ENCODE measurements at places on chromosomes 5 and 9.
A peak's percentile ranks its signal among the peaks of the same experiment; 100 is the strongest.

- H3K36me3 ChIP-seq: no peaks in the 10 kb centered on the region
- no peak overlapping the region for H3K27ac ChIP-seq
- DNase-seq: no peak
- H3K4me3 ChIP-seq: no peak overlapping the region
- H3K27me3 ChIP-seq: no peaks in the 10 kb centered on the region
Measured at GRCh38 chr5:58439094-58439644, 20.7 kb downstream of the PLK2 start.

GRCh38 chr9:124342402-124342775, 72.9 kb downstream of the PSMB7 start:
- no peaks in the 10 kb centered on the region for H3K27me3 ChIP-seq
- peaks cover 78% of the 10 kb centered on the region for H3K36me3 ChIP-seq
- H3K27ac ChIP-seq: peak overlapping the region; percentile 91
- H3K4me3 ChIP-seq: no peak overlapping the region
- peaks cover 20% of the 10 kb centered on the region for H3K4me1 ChIP-seq

GRCh38 chr9:133995012-133995896, 3.1 kb upstream of the VAV2 start:
- no peak for DNase-seq
- no peak overlapping the region for H3K4me3 ChIP-seq
- no peaks in the 10 kb centered on the region for H3K36me3 ChIP-seq
- no peak overlapping the region for H3K27ac ChIP-seq
- peaks cover 4% of the 10 kb centered on the region for H3K27me3 ChIP-seq

- H3K27ac ChIP-seq: no peak overlapping the region
- H3K27me3 ChIP-seq: peaks cover 2% of the 10 kb centered on the region
- no peak for DNase-seq
Measured at GRCh38 chr5:151219789-151220188, 4.1 kb downstream of the CCDC69 start.

- H3K4me1 ChIP-seq: no peaks in the 10 kb centered on the region
- H3K27me3 ChIP-seq: no peaks in the 10 kb centered on the region
- DNase-seq: no peak
- H3K27ac ChIP-seq: no peak overlapping the region
Measured at GRCh38 chr9:115799734-115800133, 353.9 kb upstream of the PAPPA start.

GRCh38 chr5:142902186-142902965, 132.2 kb downstream of the ARHGAP26 start:
- H3K4me1 ChIP-seq: peaks cover 12% of the 10 kb centered on the region
- H3K36me3 ChIP-seq: no peaks in the 10 kb centered on the region
- DNase-seq: no peak
- no peak overlapping the region for H3K27ac ChIP-seq
- H3K27me3 ChIP-seq: no peaks in the 10 kb centered on the region
- H3K4me3 ChIP-seq: no peak overlapping the region

DNA sequence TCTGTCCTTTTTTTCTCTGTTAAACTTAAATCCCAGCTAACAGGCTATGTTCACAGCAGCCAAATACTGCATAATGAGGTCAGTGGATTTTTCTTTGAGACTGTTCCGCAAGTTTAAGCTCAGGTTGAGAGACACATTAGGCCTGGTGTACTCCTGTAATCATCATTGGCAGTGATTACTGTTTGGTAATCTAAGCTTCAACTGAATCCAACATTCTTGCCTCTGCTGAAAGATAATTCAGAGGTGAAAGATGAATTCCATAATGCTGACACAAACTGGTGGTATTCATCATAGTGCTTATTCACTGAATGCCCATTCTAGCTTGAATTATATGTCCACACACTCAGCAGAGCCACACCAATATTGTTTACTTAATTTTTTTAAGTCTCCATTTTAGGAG, 108.5 kb downstream of the NFIB start:
- H3K4me1 ChIP-seq: no peaks in the 10 kb centered on the region
- DNase-seq: peak; percentile 82
- no peak overlapping the region for H3K4me3 ChIP-seq
- H3K36me3 ChIP-seq: no peaks in the 10 kb centered on the region
- no peaks in the 10 kb centered on the region for H3K27me3 ChIP-seq

- H3K27ac ChIP-seq: no peak overlapping the region
- DNase-seq: peak; percentile 2
- H3K27me3 ChIP-seq: no peaks in the 10 kb centered on the region
- no peaks in the 10 kb centered on the region for H3K36me3 ChIP-seq
- no peaks in the 10 kb centered on the region for H3K4me1 ChIP-seq
Measured at GRCh38 chr5:100634937-100635534, 99.9 kb downstream of the FAM174A start.

GRCh38 chr5:59864718-59865117, 28.8 kb downstream of the PDE4D start:
- H3K27ac ChIP-seq: no peak overlapping the region
- no peak for DNase-seq
- no peaks in the 10 kb centered on the region for H3K36me3 ChIP-seq
- H3K4me1 ChIP-seq: no peaks in the 10 kb centered on the region
- H3K27me3 ChIP-seq: no peaks in the 10 kb centered on the region
- H3K4me3 ChIP-seq: no peak overlapping the region

DNA sequence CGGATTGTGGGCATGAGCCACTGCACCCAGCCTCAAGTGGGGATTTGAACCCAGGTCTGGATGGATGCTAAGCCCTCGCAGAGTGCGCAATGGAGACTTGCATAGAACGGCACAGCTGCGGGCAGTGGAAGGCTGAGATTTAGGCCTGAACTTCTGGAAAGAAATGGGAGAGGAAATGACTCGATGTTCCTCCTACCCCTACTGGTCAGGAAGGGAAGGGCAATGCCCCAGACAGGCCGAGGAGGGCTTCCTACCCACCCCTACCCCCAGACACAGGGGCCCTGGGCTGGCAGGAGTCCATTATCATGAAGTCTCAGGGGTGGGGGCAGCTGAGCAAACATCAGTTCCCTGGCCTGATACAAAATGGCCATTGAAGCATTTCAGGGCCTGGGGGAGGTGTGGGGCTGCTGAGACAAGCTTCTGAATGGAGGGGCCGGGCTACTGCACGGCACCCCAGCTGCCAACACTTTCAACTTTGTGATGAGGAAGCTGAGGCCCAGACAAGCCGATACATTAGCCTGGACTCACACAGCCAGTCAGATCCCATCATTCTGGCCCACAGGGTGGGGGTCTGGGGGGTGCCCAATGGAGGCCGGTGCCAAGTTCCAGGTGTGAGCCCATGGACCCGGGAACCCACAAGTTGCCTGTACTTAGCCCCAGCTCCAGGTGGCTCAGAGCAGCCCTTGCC, 13.5 kb upstream of the WDR38 start:
- peak; percentile 30 for DNase-seq
- no peaks in the 10 kb centered on the region for H3K36me3 ChIP-seq
- no peak overlapping the region for H3K4me3 ChIP-seq
- H3K27me3 ChIP-seq: no peaks in the 10 kb centered on the region

DNA sequence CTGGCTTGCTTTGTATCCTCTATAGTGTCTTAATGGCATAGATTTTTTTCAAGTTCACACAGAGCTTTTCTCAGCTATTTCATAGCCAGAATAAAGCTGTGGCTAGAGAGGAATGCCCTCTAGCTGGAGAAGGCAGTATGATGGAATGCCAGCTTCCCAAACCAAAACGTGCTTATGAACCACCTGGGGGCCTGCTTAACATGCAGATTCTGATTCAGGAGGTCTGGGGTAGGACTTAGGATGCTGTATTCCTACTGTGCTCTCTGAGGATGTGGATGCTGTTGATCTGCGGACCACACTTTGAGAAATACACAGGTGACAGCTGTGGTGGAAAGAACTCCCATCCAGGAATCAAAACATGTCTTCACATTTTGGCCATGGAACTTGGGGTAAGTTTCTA, 49.9 kb upstream of the DPYSL3 start:
- H3K27ac ChIP-seq: no peak overlapping the region
- no peaks in the 10 kb centered on the region for H3K36me3 ChIP-seq
- H3K4me3 ChIP-seq: no peak overlapping the region
- H3K4me1 ChIP-seq: no peaks in the 10 kb centered on the region
- DNase-seq: no peak

DNA sequence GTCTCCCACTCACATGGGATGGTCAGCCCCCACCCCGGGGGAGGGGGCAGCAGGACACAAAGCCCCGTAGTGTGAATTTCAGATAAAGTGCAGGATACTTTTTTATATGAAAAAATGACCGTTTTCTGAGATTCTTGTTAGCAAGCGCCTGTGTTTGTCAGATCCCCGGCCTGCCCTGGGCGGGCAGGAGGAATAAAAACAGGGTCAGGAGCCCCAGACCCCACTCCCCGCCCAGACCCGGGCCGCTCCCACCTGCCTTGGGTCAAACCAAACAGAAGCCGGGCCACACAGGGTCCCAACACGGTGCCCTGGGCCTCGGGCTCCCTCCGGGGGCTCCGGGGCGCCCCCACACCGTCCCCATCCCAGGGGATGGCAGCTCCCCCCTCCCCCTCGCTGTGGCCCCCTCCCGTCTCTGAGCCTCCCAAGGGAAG, 13.5 kb upstream of the NRARP start:
- no peak overlapping the region for H3K27ac ChIP-seq
- H3K4me3 ChIP-seq: no peak overlapping the region
- 0 out of 2 replicates have a peak, but pooled peaks cover 2% of the 10 kb centered on the region for H3K4me1 ChIP-seq
- DNase-seq: no peak
- H3K36me3 ChIP-seq: no peaks in the 10 kb centered on the region

- no peaks in the 10 kb centered on the region for H3K4me1 ChIP-seq
- no peaks in the 10 kb centered on the region for H3K36me3 ChIP-seq
- no peak overlapping the region for H3K4me3 ChIP-seq
- no peak for DNase-seq
- H3K27me3 ChIP-seq: no peaks in the 10 kb centered on the region
Measured at GRCh38 chr5:175589714-175590113, 68.2 kb upstream of the HRH2 start.

DNA sequence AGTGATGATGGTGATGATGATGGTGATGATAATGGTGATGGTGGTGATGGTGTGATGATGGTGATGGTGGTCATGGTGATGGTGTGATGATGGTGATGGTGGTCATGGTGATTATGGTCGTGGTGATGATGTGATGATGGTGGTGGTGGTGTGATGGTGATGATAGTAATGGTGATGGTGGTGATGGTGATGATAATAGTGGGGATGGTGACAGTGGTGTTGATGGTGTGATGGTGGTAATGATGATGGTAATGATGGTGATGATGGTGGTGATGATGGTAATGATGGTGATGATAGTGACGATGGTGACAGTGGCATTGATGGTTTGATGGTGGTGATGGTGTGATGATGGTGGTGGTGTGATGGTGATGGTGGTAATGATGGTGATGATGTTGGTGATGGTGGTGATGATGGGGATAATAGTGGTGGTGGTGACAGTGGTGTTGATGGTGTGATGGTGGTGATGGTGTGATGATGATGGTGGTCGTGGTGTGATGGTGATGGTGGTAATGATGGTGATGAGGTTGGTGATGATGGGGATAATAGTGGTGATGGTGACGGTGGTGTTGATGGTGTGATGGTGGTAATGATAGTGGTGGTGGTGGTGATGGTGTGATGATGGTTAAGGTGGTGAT, 6.5 kb downstream of the STKLD1 start:
- no peak overlapping the region for H3K4me3 ChIP-seq
- H3K27ac ChIP-seq: no peak overlapping the region
- no peak for DNase-seq
- no peaks in the 10 kb centered on the region for H3K36me3 ChIP-seq
- no peaks in the 10 kb centered on the region for H3K27me3 ChIP-seq

GRCh38 chr5:72465601-72466563, 41.3 kb downstream of the ZNF366 start:
- DNase-seq: peak; percentile 75
- H3K36me3 ChIP-seq: no peaks in the 10 kb centered on the region
- H3K27ac ChIP-seq: no peak overlapping the region
- H3K4me1 ChIP-seq: peaks cover 6% of the 10 kb centered on the region

DNA sequence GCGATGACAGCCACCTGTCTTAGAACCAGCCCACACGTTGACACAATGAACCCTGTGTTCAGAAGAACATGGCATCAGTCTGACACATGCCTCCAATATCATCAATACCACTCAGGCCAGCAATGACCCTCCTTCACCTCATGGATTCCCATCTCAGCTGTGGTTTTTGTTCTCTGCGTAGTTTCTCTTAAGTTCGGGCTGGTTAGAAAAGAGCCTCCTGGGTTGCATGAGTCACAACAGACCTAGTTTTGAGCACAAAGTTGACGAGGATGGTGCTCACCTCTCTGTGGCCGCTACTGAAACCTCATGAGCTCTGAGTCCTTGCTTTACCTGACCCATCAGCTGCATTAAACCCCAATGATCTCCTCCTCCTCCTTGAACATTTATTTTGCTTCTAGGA, 299.9 kb downstream of the SPOCK1 start:
- no peak overlapping the region for H3K4me3 ChIP-seq
- H3K27me3 ChIP-seq: no peaks in the 10 kb centered on the region
- no peaks in the 10 kb centered on the region for H3K36me3 ChIP-seq
- H3K27ac ChIP-seq: no peak overlapping the region
- peak; percentile 17 for DNase-seq
- peaks cover 3% of the 10 kb centered on the region for H3K4me1 ChIP-seq

GRCh38 chr9:80175286-80176150, 603.8 kb downstream of the TLE4 start:
- H3K4me3 ChIP-seq: no peak overlapping the region
- no peak overlapping the region for H3K27ac ChIP-seq
- no peaks in the 10 kb centered on the region for H3K4me1 ChIP-seq
- peak; percentile 64 for DNase-seq

GRCh38 chr5:25090275-25090674, 445.5 kb upstream of the CDH10 start:
- no peaks in the 10 kb centered on the region for H3K4me1 ChIP-seq
- H3K27ac ChIP-seq: no peak overlapping the region
- H3K4me3 ChIP-seq: no peak overlapping the region
- DNase-seq: no peak

- H3K27me3 ChIP-seq: peaks cover 3% of the 10 kb centered on the region
- no peaks in the 10 kb centered on the region for H3K36me3 ChIP-seq
- H3K4me1 ChIP-seq: no peaks in the 10 kb centered on the region
Measured at GRCh38 chr9:32704343-32704742, 68.9 kb upstream of the TAF1L start.

- H3K27ac ChIP-seq: no peak overlapping the region
- DNase-seq: no peak
Measured at GRCh38 chr9:127139071-127139731, 16.8 kb upstream of the ANGPTL2 start.

- no peak for DNase-seq
- no peaks in the 10 kb centered on the region for H3K4me1 ChIP-seq
- H3K36me3 ChIP-seq: no peaks in the 10 kb centered on the region
Measured at GRCh38 chr9:24398466-24398865, 147.2 kb downstream of the IZUMO3 start.

DNA sequence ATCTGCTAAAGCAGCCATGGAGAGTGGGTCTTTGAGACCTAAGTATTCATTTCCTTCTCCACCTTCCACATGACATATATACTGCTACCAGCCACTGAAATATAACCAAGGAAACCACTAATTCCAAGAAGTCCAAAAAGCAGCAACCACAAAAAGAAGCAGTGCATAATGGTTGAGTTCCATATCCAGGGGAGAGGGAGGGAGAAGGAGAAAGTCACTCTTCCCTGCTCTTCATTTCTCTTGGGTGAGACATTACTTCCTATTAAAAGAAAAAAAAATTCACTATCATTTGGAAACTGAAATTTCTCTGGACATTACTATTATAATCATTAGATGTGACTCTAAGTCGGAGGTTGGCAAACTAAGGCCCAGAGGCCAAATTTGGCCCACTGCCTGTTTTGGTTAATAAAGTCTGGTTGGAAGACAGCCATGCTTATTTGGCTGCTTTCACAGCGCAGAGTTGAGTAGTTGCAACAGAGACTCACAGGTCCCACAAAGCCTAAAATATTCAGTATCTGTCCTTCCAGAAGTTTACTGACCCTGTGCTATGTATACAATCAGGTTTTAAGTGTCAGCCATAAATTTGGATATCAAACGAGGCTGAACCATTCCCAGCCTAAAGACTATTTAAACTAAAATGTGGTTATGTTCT, 168.6 kb downstream of the MPDZ start:
- no peaks in the 10 kb centered on the region for H3K27me3 ChIP-seq
- H3K27ac ChIP-seq: no peak overlapping the region
- H3K36me3 ChIP-seq: peaks cover 13% of the 10 kb centered on the region
- H3K4me1 ChIP-seq: peaks cover 3% of the 10 kb centered on the region
- H3K4me3 ChIP-seq: no peak overlapping the region

Data from IMR-90 (cell line).